ENCODE measurements at places on chromosomes 2 and 18.

- peak; percentile 71 for DNase-seq
Measured at GRCh38 chr2:169528271-169528701, 18.8 kb downstream of the KLHL41 start.

- DNase-seq: no peak
Measured at GRCh38 chr2:182077448-182078142, 91.9 kb downstream of the PPP1R1C start.

DNA sequence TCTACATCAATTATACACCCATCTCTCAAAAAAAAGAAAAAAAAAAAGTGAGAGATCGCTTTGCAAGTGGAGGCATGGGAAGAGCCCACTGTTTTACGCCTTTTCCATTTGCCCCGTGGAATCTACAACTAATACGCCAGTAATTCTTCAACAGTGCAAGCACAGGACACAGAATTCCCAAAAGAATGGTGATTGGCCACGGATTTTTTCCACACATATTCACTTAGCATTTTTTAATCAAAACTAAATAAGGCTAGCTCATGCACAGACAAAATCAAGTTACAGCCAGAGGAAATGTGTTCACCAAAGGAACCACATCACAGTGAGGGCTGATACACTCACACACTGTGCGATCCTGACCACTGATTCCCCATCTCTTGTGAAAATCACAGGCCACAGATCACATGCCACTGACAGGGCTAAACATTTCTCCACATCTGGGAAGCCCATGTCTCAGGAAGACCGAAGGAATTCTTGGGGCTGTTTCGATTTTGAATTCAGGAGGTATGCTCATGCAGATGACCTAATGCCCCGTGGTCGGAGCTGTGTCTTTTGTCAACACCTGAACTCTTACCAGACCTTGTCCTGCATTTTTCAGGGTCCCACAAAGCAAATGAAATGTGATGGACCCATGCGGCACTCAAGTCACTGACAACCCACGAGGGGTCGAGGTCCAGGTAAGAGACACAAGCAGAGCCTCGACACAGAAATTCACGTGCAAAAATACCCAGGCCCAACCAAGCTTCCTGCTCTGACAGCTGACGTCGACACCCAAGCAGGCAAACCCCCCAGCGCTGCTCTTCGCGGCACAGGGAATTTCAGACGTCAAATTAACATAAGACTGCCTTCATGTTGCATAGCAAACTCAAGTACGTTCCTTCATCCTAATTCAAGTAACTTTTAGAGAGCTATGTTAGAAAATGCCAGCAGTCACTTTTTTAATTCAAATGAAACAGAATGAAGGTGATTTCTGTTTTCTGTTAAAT lies 69.6 kb downstream of the ZNF516 start:
- no peak for DNase-seq

- DNase-seq: no peak
Measured at GRCh38 chr2:186531257-186531775, 45.3 kb downstream of the ZC3H15 start.

GRCh38 chr18:10814336-10814735 lies 288.5 kb downstream of the NAPG start:
- DNase-seq: no peak

GRCh38 chr2:212979046-212979612 lies 172.3 kb downstream of the IKZF2 start:
- DNase-seq: no peak

GRCh38 chr2:49687918-49688317 lies 533.6 kb upstream of the FSHR start:
- DNase-seq: no peak

DNA sequence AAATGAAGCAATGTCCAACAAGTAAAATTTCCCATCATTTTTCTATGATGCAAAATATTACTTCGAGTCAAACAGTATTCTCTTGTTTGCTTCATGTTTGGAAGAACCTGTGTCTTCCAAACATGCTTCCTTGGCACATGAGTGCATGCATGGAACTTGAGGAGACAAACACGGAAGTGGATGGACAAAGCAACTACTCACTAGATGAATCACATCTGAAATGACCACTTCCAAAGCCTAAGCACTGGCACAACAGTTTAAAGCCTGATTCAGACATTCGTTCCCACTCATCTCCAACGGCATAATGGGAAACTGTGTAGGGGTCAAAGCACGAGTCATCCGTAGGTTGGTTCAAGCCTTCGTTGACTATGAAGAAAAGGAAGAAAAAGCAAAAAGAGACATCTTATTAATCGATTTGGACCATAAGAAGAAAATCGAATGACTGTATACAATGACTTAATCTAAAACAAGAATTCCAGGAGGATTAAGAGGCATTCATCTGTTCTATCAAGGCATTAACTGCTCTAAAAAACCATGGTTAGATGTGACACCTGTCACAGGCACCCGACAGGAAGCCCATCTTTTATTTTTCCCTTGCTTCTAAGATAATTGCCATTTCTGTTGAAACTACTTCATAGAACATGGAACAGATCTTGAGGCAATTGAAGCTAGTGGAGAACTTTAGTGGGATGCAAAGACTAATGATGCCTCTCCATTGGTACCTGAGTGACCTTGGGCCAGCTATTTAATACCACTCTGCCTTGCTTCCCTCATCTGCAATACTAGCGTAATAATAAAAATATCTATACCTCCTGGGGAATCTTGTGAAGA lies 56.0 kb downstream of the ATIC start:
- DNase-seq: no peak

GRCh38 chr2:159684796-159685195 lies 27.5 kb upstream of the MARCHF7 start:
- no peak for DNase-seq

- no peak for DNase-seq
Measured at GRCh38 chr2:105749583-105750400, 5.1 kb downstream of the NCK2 start.

DNA sequence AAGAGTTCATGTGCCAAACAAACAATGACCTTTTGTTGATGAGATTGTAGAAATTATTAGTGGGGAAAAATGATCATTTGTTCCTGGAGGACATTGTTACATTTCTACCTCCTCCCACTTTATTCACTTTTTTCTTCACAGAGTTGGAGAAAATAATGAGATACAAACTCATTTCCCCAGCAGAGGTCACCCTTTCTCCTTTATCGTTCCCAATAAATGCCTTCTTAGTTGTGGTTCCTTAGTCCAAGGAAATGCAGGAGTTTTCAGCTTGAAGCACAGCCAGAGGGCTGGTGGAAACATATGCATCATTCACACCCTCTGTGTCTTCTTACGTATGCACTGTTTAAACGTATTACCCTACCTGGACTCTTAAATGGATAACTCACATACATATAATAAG lies 108.8 kb downstream of the SLC4A3 start:
- no peak for DNase-seq

GRCh38 chr18:56468396-56468795 lies 170.0 kb downstream of the TXNL1 start:
- DNase-seq: no peak

DNA sequence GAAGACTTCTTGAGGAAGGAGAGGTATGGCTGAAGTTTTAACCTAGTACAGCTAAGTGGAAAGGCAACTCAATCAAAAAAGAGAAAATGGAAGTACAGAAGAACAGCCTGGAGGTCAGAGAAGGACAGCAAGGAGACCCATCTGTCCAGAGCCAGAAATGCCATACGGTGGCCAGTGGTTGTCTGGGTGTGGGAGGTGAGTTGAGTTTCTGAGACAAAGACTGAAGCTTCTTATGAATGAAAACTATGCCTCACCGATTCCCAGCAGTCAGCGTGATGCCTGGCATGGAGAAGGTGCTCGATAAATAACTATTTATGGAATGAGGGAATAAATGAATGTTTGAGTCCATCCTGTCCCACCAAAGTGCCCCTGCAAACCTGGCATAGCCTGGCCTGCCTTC lies 98.8 kb downstream of the MRO start:
- no peak for DNase-seq

GRCh38 chr2:25991965-25992364 lies 9.7 kb upstream of the KIF3C start:
- no peak for DNase-seq

GRCh38 chr2:58992062-58992706 lies 751.1 kb upstream of the FANCL start:
- no peak for DNase-seq

GRCh38 chr2:222933458-222933857 lies 72.6 kb downstream of the ACSL3 start:
- no peak for DNase-seq

Measured in breast epithelium (tissue), 4 donors.